ENCODE measurements at places on chromosomes 3 and 15.

GRCh38 chr3:183591881-183592521, 36.5 kb upstream of the KLHL6 start:
- DNase-seq = no peak

- DNase-seq = no peak
Measured at GRCh38 chr3:11463591-11463990, 180.1 kb downstream of the VGLL4 start.

DNA sequence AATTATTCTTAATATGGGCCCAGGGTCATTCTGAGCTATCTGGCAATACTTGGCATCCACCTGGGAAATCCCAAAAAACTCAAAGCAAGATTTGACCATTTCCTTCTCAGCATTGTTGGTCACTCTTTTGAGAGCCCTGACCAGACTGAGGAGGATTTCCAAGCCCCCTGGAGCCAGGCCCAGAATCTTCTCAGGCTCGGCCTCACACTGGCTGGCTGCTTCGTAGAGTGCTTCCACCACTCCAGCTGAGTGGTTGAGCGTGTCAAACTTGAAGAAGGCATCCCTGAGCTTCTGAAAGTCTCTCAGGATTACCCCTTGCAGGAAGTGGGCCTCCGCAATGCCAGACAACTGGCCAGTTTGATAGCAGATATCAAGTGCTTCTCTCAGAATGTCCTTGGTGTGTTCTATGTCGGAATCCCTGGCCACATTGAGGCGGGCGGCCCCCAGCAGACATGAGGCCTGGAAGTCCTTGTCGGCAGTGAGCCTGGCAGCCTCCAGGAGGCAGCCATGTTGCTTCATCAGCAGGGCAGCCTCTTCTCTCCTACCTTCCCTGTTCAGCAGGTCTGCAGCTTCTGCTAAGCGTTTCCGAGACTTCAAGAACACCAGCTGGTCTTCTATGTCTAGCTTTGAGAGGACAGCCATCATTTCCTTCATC, 68.9 kb upstream of the DCLK3 start:
- no peak for DNase-seq

DNA sequence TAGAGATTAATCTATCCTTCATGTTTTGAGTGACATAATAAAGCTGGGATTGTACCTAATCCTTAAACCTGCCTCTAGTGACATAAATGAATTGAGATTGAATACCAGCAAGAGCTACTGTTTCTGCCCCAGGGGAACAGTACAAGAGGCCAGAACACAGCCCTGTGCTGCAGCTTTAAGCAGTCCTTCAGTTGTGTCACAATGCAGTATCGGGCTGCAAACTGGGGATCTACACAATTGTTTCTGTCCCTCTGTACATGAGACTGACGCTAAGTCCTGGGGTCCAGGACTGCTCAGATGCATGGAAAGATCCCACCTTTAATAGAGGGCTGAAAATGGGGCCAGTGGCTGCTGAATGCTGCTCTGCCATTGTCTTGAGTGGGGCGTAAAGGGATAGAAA, 87.5 kb downstream of the MINAR1 start:
- no peak for DNase-seq

GRCh38 chr3:89654031-89654430, 546.6 kb downstream of the EPHA3 start:
- no peak for DNase-seq

- no peak for DNase-seq
Measured at GRCh38 chr15:27019687-27020086, 48.7 kb downstream of the GABRG3 start.

- no peak for DNase-seq
Measured at GRCh38 chr3:133384331-133385027, 15.4 kb upstream of the BFSP2 start.

- DNase-seq = no peak
Measured at GRCh38 chr3:152202976-152203626, 65.6 kb upstream of the MBNL1 start.
